ENCODE measurements at places on chromosomes 2 and 18. TPM values are rescaled to one million over a fixed set of nuclear protein-coding genes. Genes with fewer than 3 reads are reported as not detected.

The KLHL29 gene
- 4.0 TPM for total RNA-seq

The E2F6 gene
- 28.4 TPM for total RNA-seq

The SPATS2L gene
- 148 TPM for total RNA-seq

The CREG2 gene
- 9.9 TPM for total RNA-seq

The TMEM182 gene
- 3.6 TPM for total RNA-seq

The UGT1A10 gene
- 0.18 TPM for total RNA-seq

The RTP5 gene
- not detected for total RNA-seq

The RPRM gene
- 0.09 TPM for total RNA-seq

The VWC2L gene
- not detected for total RNA-seq

The HMSD gene
- 4.2 TPM for total RNA-seq

The IL1B gene
- total RNA-seq = 0.33 TPM

The SNRNP200 gene
- total RNA-seq = 133 TPM

The HOXD4 gene
- total RNA-seq = 0.56 TPM

The MEIS1 gene
- 1.8 TPM for total RNA-seq

The CHCHD5 gene
- total RNA-seq = 67.5 TPM

The CRACDL gene
- total RNA-seq = 2.3 TPM

The NOSTRIN gene
- 3.3 TPM for total RNA-seq

The FEV gene
- not detected for total RNA-seq

The TNFAIP6 gene
- 1.2 TPM for total RNA-seq

The SCYGR5 gene
- not detected for total RNA-seq

The HOXD9 gene
- total RNA-seq = 1.8 TPM

The IGFBP5 gene
- total RNA-seq = 0.13 TPM

The WNT6 gene
- 0.08 TPM for total RNA-seq

The NT5C1B gene
- not detected for total RNA-seq

The GALNT13 gene
- total RNA-seq = 10.7 TPM

The GLI2 gene
- 28.5 TPM for total RNA-seq

The CPO gene
- not detected for total RNA-seq

The ADD2 gene
- total RNA-seq = 22.3 TPM

The UGT1A3 gene
- total RNA-seq = 0.19 TPM

The GRB14 gene
- 4.6 TPM for total RNA-seq

The CAVIN2 gene
- 38.8 TPM for total RNA-seq

The CCDC74A gene
- total RNA-seq = 14.6 TPM

The LIMS4 gene
- total RNA-seq = 0.62 TPM
